NCI-H2227 treated with DMSO at 0.1 percent for 48 hours (cell line): ENCODE measurements at places on chromosomes 4 and X.

DNA sequence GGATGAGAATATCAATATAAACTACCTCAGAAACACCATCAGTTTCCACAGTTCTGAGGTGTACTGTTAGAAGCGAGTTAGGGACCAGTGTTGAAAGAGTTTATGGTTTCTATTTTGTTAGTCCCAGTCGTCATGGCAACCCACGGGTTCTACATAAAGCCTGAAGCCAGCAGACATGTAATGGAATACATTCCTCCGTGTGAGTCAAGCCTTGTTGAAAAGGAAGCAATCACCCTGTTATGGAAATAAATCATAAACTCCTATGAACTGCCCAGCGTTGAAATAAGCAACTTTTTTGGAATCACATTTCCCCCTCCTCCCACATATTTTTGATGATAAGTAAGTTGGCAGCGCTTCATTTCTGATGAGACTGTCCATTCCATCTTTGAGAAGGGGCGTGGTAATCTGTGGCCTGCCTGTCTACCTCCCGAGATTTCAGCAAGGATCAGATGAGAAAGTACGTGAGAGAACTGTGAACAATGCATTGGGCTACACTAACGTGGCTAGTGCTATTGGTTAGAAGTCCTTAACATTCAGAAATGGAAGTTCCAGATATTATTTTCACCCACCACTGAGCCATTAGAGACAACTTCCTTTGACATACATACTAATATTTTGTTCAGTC is 40.4 kb upstream of the PDHA1 start:
- DNase-seq: no peak

GRCh38 chrX:108275732-108276131 is 162.5 kb downstream of the COL4A6 start:
- no peak for DNase-seq

- no peak for DNase-seq
Measured at GRCh38 chrX:72276478-72276953, 532 bp downstream of the RPS4X start.

DNA sequence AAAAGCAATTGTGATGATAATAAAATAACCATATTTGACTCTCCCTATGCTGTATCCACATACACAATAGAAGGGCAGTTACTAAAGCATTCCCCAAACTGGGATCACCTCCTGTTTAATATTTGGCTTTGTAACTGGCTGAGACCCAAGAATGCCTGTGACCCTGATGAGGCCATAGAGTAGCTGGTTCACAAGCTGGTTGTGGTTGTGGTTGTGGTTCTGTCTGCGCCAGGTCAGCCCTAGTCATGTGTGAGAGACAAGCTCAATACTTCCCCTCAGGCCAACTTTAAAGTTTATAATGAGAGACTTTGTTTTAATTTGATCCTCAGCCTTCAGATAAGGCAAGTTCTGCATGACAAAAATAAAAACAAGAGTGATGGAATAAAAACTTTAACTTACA is 209.9 kb downstream of the PARM1 start:
- no peak for DNase-seq

GRCh38 chr4:80694171-80694570 is 336.3 kb upstream of the BMP3 start:
- no peak for DNase-seq

DNA sequence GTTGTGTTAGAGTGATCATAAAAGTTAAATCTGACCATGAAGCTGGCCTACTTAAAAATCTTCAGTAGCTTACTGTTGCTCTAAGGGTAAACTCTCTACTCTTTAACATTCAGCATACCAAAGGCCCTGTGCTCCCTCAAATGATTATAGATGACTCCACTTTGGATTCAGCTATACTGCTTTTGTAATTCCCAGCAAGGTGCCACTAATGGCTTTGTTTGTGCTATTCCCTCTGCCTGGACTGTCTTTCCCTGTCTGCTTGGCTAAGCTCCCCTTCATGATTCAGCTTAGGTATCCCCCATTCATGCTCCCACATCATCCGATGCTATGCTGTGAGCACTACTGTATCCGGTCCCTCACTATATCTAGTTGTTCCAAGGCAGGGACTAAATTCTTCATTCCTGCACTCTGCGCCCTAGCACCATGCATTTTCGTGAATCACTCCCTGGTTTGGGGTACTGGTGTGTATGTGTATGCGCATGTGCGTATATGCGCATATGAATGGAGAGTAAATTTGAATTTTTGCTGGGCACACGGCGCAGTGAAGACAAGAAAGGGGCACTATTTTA is 453 bp upstream of the PBDC1 start:
- no peak for DNase-seq
